ENCODE measurements at places on chromosomes 7 and 10.

DNA sequence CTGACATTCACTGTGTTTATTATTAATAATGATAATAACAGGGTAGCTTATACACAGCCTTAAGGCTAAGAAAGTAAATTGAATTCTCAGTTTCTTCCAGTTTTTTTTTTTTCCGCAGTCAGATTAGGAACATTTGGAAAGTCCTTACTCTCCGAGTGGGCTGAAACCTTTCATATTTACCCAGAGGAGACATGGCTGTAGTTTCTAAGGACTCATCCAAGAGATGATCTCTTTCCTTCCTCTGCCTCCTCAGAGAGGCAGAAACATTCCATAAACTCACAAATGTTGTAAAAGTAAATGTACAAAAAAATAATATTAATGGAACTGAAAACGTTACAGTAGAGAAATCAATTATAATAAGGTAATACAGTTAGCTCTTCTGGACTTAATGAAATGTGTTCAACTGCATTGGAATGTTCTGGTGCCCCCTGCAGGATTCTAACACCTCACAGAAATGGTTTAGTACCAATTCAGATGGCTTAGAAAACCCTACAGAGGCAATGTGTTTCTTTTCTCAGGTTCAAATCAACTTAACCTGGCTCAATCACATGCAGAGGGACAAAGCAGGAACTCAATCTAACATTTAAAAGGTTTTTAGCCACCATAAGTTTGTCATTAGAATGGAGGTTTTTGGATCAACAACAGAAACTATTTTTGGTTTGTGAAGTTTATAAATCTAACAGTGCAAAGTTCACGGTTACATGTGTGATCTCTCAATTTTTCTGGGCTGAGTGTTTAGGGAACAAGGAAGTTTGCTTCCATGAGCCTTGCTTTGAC, 71.7 kb downstream of the ICA1 start:
- peak; percentile 37 for DNase-seq

DNA sequence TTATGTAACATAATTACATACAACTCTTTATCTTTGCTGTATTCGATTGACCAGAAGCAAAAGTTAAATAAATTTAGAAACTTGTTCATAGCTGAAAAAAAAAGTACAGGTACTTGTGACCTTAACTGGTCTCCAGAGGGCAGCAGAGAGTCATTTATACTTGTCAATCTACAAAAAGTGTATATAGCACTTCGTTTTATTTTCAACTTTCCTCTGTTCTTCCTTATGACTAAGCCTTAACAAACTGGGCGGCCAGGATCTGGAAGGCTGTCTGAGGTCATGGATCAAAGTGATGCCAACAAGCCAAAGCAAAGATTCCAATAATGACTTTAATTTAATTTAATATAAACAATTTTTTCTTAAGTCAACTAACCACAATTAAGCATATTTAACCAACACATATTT, 29.8 kb downstream of the C10orf67 start:
- DNase-seq = no peak

- DNase-seq = no peak
Measured at GRCh38 chr7:37108615-37109014, 340.0 kb downstream of the ELMO1 start.

- DNase-seq = no peak
Measured at GRCh38 chr10:1530871-1531517, 206.3 kb downstream of the ADARB2 start.

DNA sequence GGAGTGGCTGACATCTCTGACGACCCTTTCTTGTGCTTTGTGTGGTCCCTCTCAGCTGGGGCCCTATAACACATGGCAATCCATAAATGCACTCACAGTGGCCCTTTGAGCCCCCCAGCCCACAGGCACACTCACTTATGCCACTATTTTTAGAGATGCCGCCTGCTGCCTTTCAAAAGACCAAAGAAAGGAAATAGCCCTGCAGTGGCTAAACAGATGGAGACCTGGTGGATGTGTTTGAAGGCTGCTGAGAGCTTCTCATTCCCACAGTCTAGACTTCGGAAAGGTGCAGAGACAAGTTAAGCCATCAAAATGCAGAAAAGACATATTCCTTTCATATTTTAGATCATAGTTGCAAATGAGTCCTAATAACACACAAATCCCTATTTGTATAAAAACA, 42.0 kb upstream of the PDZD8 start:
- DNase-seq = no peak

DNA sequence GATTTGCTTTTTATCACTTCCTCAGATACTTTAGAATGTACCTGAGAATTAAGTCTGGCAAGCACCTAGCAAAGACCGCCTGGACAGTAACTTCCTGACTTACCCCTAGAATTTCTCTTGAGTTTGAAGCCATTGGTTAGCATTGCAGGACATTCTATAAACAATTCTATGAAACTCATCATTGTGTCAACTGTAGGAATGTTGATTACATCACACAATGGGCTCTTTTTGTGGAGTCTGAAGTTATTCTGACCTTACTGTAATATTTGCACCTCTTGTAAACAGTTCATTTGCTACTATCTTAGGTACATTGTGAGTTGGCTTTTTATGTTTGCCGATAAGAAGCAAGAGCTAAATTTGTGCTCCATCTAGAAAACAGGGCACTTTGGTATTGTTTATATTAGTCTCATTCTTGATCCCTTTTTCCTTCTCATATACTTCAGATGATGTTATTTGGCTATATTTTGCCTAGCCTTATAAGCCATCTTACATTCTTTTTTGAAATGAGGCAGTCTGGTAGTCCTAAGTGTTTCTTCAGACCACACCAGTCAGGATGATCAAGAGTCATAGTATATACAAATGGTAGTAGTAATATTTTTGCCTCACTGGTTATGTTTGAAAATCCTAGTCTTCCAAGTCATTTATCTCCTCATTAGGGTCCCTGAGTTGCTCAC, 52.4 kb downstream of the CASD1 start:
- no peak for DNase-seq

GRCh38 chr7:55188590-55189138, 169.8 kb downstream of the EGFR start:
- DNase-seq = no peak

All from T-helper 2 cell (primary cell).